ENCODE measurements at places on chromosomes 3 and 15.
A peak's percentile ranks its signal among the peaks of the same experiment; 100 is the strongest.

- H3K27ac ChIP-seq: no peak overlapping the region
- H3K4me3 ChIP-seq: no peak overlapping the region
- H3K27me3 ChIP-seq: no peaks in the 10 kb centered on the region
- no peaks in the 10 kb centered on the region for H3K36me3 ChIP-seq
- H3K4me1 ChIP-seq: no peaks in the 10 kb centered on the region
Observed at GRCh38 chr3:121970047-121970446, 52.0 kb downstream of the ILDR1 start.

GRCh38 chr15:78084449-78084750 lies 6.9 kb upstream of the TBC1D2B start:
- H3K36me3 ChIP-seq: no peaks in the 10 kb centered on the region
- no peak overlapping the region for H3K27ac ChIP-seq
- peaks cover 14% of the 10 kb centered on the region for H3K4me1 ChIP-seq
- H3K4me3 ChIP-seq: no peak overlapping the region
- no peaks in the 10 kb centered on the region for H3K27me3 ChIP-seq

- H3K4me3 ChIP-seq: no peak overlapping the region
- no peaks in the 10 kb centered on the region for H3K27me3 ChIP-seq
- DNase-seq: no peak
- no peaks in the 10 kb centered on the region for H3K4me1 ChIP-seq
Observed at GRCh38 chr3:184145751-184146270, 9.4 kb upstream of the DVL3 start.

DNA sequence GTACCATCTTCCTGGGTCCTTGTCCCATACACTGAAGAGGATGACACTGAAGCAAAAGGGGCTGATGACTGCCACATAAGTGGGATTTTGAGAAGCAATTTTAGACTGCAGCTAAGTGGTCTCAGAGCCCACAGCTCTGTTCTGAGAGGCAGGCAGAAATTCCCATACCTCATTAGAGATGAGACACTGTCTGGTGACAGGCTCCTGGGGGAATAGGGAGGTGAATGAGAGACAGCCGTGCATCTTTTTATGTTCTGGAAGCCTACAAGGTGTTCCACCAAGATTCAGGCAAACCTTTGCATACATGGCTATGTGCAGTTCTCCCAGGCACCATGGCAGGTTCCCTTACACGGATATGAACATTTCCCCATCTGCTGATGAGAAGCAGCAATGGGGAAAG lies 47.2 kb downstream of the LIMD1 start:
- no peak overlapping the region for H3K27ac ChIP-seq
- no peak for DNase-seq
- H3K4me3 ChIP-seq: no peak overlapping the region
- peaks cover 16% of the 10 kb centered on the region for H3K36me3 ChIP-seq
- no peaks in the 10 kb centered on the region for H3K27me3 ChIP-seq

DNA sequence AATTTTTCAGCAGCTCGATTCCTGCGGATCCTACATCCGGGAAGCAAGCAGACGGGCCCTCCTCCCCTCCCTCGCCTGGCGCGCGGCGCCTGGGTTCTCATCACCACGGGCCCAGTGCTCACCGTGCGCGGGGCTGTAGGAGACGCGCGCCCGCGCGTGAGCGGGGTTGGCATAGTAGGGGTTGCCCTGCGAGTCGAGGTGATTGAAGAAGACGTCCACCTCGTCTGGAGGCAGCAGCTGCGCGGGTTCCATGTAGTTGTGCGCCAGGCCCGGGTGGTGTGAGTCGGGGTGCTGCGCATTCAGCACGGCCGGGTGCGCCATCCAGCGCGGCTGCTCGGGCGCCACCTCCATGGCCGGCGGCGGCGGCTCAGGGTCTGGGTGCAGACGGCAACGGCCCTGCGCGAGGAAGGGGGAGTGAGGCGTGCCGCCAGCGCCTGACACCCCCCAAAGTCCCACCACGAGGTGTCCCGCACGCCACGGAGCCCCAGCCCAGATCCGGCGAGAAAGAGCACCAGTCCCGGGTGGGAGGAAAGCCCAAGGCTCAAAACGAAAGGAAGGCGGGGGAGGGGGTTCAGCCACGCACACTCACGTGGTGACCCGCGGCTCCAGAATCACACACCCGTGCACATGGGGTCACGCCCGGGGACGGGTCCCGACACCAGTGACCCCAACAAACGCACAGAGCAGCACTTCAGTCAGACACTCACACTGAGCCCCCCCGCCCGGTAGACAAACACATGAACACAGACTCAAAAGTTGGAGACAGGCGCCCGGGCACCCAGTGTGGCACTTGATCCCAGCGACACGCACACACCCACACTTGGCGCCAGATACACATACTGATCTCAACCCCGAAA lies 6.1 kb downstream of the GATA2 start:
- peaks cover 68% of the 10 kb centered on the region for H3K4me1 ChIP-seq
- H3K27ac ChIP-seq: peak overlapping the region; percentile 81
- no peak for DNase-seq
- peaks cover 20% of the 10 kb centered on the region for H3K36me3 ChIP-seq

GRCh38 chr3:110647586-110647985 lies 424.0 kb upstream of the NECTIN3 start:
- no peaks in the 10 kb centered on the region for H3K36me3 ChIP-seq
- H3K27me3 ChIP-seq: no peaks in the 10 kb centered on the region
- no peak overlapping the region for H3K4me3 ChIP-seq
- no peaks in the 10 kb centered on the region for H3K4me1 ChIP-seq

All from common myeloid progenitor, CD34-positive (primary cell).